Hematopoietic multipotent progenitor cell treated with erythropoietin and hydrocortisone succinate and interleukin-3 and kit ligand, for 15 days (in vitro differentiated cells): ENCODE measurements at places on chromosomes 6 and 20.
A peak's percentile ranks its signal among the peaks of the same experiment; 100 is the strongest.

GRCh38 chr6:25862199-25862598 lies 11.8 kb downstream of the SLC17A3 start:
- no peak for DNase-seq

GRCh38 chr20:24895898-24896658 lies 53.0 kb upstream of the CST7 start:
- no peak for DNase-seq

DNA sequence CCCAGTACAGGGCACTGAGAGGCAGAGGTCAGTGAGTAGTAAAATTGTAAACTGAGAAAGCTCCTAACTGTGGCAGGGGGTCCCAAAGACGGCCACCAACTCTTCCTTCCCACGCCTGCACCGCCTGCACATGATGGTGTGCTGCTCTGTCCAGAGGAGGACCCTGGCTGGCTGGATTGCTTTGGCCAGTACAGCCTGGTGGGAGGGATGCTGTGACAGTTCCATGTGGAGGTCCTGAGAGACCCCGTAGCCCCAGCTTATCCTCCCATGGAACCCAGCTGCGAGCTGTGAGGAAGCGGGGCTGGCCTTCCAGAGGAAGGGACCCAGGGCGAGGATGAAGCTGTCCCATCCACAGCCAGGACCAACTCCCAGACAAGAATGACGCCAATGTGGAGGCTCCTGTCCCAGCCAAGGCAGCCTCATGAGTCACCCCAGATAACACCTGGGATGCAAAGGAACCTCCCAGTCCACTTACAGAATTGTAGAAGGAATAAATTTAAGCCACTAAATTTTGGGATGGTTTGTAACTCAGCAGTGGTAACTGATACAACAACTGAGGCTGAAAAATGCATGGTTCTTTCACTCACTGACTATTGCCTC lies 2.0 kb upstream of the ACSS1 start:
- DNase-seq, result no peak

DNA sequence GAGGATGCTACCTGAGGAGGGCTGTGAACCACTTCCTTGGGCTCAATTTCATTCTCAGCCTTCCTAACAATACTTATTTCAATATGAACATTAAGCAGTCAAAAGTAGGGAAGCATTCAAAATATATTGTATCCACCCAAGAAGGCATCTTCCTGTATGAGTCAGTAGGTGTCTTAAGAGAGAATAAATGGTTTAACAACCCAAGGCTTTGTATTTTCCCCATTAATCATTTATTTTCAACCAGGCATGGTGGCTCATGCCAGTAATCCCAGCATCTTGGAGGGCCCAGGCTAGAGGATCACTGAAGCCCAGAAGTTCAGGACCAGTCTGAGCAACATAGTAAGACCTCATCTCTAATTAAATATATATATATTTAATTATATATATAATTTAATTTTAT lies 74.5 kb upstream of the MARCKS start:
- DNase-seq, result no peak

- DNase-seq, result no peak
Measured at GRCh38 chr20:8287340-8287739, 155.3 kb downstream of the PLCB1 start.

- DNase-seq, result no peak
Measured at GRCh38 chr6:50925981-50926380, 107.3 kb downstream of the TFAP2B start.

GRCh38 chr20:4041748-4042411 lies 26.5 kb upstream of the RNF24 start:
- peak; percentile 51 for DNase-seq

- no peak for DNase-seq
Measured at GRCh38 chr6:25921525-25922203, 8.8 kb downstream of the SLC17A2 start.

DNA sequence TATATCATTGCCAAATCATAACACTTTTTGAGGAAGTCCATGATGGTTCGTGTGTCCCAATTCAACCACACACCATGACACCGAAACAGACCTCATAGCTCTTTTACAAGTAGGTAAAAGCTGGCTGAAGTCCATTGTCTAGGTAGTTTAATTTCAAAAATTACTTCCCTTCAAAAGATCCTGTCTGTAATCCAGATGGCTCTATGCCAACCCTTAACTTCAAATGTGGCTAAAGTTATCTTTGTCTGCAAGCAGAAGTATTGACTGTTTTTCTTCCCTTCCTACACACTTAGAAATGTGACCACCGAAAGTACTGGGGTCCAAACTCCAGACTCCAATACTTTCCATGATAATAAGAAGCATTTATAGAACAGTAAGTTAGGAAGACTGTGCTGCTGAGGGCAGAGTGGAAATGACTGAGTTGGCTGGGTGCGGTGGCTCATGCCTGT lies 8.3 kb upstream of the TIAM2 start:
- no peak for DNase-seq

DNA sequence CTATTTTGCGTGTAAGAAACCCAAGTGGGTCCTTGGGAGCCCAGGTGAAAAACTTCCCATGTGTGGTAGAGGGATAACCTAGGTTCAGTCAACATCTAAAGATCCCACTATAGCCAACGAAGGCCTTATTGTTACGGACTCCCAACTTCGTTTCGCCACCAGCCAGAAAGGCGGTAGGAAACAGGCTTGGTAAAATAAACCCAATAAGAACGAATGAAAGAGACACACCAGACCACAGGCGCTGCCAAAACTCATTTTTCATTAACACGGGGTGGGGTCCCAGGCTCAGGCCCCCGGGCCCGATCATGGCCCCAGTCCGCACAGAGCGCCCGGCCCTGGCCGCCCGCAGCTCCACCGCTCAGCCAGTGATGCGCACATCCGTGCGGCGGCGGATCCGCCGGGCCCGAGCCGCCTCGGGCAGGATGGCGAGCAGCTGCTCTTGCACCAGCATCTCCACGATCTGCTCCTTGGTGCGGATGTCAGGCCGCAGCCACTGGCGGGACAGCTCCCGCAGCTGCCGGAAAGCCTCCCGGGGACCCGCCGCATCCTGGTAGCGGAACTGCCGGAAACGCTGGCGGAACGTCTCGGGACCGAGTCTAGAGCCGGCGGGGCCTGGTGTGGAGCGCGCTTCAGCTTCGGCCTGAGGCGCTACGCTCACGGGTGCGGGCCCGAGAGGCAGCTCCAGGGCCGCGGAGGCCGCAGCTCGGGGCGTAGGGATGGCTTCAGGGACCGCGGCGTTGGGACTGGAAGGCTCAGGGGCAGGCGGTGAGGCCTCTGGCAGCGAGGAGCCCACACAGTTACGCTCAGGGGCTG lies 709 bp downstream of the SCAND1 start:
- DNase-seq, result no peak
